Cardiac fibroblast (primary cell): ENCODE measurements at places on chromosomes 13 and 19.

DNA sequence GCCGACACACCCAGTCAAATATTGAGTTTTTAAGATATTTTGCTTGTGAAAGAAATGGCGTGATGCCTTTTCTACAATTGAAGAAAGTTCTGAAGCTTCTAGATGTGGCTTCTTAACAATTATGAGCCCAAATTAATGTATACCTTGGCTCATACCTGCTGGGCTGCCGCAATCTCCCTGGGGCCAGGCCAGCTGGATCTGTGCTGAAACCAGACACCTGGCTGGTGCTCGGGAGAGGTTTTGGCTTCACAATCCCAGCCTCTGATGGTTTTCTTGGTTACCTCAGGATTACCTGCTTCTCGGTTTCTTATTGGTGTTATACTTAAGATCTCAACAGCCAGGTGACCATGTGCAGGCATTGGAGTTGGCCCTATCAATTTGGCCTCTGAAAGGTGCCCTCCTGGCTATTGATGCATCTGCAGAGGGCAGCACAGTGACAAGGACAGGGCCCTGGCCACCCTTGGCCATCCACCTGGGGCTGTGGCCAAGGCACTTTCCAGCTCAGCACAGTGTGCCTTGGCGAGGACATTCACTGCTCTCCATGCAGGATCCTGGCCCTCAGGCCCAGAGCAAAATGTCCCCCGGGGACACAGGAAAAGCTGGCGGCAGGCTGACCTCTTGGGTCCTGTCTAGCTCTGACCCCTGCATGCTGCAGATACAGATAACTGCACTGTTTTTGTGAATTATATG, 305.0 kb downstream of the ZNF536 start:
- no peak for DNase-seq

DNA sequence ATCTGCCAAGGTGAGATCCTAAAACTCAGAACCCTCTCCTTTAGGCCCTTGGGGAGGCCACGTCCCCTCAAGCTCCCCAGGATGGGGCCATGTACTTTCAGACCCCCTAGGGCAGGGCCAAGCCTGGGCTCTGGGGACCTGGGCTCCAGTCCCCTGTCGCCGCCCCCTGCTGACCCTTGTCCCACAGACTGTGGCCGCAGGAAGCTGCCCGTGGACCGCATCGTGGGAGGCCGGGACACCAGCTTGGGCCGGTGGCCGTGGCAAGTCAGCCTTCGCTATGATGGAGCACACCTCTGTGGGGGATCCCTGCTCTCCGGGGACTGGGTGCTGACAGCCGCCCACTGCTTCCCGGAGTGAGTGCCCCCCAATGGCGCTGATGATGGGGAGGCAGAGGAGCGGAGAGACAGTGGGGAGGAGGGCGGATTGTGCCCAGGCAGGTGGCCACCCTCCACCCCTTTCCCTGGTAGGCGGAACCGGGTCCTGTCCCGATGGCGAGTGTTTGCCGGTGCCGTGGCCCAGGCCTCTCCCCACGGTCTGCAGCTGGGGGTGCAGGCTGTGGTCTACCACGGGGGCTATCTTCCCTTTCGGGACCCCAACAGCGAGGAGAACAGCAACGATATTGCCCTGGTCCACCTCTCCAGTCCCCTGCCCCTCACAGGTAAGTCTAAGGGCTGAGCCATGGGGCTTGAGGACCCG, 18.8 kb downstream of the HPN start:
- no peak for DNase-seq

DNA sequence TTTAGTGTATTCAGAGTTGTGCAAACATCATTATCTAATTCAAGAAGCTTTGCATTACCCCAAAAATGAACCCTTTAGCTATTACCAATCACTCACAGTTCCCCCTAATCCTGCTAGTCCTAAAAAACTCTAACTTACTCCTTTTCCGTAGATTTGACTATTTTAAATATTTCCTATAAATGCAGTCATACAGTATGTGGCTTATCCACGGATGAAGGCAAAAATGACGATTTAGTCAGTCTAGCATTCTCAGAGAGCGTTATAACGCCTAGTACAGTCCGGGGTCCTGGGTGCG, 587 bp upstream of the ZNF383 start:
- DNase-seq = no peak

GRCh38 chr19:33727331-33727998, 69.2 kb upstream of the KCTD15 start:
- DNase-seq = no peak

GRCh38 chr13:29758531-29759114, 91.8 kb downstream of the UBL3 start:
- no peak for DNase-seq
